ENCODE measurements at places on chromosomes 3 and 15.

DNA sequence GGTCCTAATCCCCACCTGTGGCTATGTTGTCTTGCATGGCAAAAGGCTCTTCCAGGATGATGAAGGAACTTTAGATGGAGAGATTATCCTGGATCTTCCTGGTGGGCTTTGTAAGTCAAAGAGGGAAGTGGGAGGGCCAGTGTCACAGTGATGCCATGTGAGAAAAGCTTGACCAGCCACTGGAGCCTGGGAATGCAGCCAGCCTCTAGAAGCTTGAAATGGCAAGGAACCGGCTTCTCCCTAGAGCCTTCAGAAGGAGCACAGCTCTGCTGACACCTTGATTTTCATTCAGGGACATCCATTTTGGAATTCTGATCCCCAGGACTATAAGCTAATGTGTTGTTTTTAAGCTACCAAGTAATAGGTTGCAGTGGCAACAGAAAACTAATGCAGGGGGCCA is 58.3 kb downstream of the CLEC3B start:
- no peak for DNase-seq

DNA sequence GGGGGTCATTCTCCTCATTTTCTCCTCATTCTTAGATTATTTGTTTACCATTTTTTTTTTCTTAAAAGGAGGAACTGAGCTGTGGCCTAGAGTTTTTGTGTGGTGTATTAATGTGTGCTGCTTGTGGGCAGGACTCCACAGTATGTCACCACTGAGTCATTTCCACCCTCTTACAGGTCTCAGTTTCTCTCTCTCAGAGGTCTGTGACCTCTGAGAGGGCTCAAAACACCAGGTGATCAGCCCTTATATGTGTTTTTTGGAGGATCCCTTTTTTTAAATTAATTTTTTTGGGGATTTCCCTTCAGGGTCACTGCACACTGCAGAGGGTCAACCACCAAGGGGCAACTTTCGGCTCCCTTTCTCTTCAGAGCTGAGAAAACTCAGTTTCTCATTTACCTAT is 166.4 kb downstream of the SUCNR1 start:
- no peak for DNase-seq

DNA sequence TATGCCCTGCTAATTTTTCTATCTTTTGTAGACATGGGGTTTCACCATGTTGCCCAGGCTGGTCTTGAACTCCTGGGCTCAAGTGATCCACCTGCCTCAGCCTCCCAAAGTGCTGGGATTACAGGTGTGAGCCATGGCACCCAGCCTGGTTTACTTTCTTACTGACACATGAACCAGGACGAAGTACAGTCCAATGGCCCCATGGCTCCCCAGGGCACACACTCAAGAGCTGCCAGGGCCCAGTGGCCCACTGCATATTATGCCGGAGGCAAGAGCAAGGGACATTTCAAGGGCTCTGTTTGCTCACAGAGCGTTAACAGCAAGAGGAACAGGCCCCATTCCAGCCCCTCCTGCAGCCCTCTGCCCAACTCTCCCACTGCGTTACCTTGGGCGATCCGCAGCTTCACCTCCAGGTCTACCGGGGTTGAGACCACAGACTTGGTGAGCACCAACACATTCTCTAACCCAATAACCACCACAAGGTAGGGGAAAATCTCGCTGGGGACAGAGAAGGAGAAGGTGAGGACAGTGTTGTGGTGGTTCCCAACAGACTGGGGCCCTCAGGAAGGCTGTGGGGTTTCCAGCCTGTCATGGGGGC is 42.8 kb downstream of the PTPN23 start:
- no peak for DNase-seq

GRCh38 chr15:65561934-65562333 is 31.7 kb downstream of the HACD3 start:
- no peak for DNase-seq

Measured in AG04449 (cell line).